AG08395 (cell line): ENCODE measurements at places on chromosomes 11 and 22.

DNA sequence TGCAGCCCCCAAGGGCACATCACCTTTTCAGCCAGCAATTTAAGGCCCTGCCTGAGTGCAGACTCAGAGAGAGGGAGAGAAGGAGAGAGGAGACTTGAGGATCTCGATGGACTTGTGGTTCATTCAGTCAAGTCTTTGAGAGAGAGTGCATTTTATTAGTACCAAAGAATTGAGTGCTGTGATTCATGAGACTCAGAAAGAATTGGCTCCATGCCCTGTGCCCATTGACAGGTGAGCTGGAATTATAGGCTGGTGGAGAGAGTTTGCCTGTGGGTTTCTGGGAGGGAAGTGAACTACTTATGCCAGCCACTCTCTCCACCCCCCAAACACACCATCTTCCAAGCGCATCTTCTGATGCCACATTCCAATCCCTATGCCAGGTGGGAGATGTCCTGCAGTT lies 236.8 kb downstream of the MN1 start:
- DNase-seq = no peak

GRCh38 chr22:50505276-50505775 lies 2.2 kb downstream of the LMF2 start:
- DNase-seq = no peak

GRCh38 chr22:43811777-43812148 lies 342 bp downstream of the EFCAB6 start:
- DNase-seq = peak; percentile 24

GRCh38 chr11:64048042-64048854 lies 12.5 kb downstream of the FLRT1 start:
- DNase-seq = no peak

DNA sequence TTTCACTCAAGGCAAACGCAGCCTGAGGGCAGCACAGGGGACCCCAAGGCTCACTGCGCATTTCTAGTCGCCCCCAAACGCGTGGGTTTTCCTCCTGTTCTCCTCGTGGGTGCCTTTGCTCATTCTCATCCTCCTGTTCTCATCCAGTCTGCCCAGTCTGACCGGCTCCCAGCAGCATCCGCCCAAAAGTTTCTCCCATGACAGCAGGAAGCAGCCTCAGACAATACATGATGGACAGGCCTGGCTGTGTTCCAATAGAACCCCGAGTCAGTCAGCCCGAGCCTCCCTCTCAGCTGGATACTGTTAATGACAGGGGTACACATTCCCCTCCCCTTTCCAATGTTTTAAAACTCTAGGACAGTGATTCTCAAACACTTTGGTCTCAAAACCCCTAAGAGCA lies 22.5 kb upstream of the KRTAP5-7 start:
- no peak for DNase-seq

GRCh38 chr11:8287297-8287696 lies 23.6 kb upstream of the LMO1 start:
- no peak for DNase-seq

DNA sequence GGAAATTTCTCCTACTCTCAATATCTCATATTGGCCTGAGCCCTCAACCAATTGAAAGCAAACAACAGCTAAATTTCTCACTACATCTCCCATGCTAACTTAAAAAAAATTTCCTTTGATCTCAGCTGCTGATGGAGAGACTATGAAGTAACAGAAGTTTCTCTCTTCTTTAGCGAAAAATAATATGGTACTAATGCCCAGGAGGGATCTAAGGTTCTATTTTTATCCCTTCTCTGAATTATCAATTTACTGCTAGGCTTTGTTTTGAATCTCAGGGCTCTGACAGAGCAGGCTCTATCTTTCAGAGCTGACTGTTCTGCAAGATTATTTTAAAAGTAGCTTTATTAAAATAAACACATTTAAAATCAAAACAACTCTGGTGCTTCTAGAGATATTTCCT lies 558.6 kb downstream of the KCNA4 start:
- DNase-seq = no peak

DNA sequence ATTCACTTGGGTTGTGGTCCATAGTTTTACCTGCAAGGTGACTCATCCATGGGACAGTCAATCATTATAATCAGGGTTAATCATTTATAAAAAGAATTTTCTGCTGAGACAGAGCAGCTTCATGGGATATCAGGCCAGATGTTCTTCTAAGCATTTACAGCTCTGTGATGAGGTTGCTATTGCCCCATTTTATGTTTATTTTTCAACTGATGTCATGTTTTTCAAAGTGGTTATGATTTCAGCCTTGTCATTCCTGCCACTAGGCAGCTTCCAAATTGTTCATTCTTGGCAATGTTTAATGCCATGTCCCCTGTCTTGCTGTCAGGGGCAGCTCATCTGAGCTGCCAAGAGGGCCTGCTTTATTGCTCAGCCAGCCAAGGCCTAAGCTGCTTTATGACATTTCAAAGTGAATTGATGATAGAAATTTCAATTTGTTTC lies 35.9 kb upstream of the ZBED5 start:
- DNase-seq = peak; percentile 44

- DNase-seq = no peak
These were observed 31.3 kb upstream of the DMC1 start for GRCh38 chr22:38601221-38601764.

- no peak for DNase-seq
These were observed 2.3 kb upstream of the MALAT1 start for GRCh38 chr11:65496304-65497140.

- DNase-seq = no peak
These were observed 243.1 kb upstream of the TENM4 start for GRCh38 chr11:79683930-79684329.

DNA sequence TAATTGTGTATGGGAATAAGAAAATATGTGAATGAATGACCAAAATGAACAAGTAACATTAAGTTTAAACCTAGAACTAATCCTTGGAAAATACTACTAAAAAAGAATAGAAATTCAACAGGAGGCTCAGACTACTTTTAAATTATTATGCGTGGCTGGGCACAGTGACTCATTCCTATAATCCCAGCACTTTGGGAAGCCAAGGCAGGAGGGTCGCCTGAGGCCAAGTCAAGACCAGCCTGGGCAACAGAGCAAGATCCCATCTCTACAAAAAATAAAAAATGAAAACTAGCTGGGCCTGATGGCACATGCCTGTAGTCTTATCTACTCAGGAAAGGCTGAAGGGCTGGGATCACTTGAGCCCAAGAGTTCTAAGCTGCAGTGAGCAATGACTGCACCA lies 85.4 kb upstream of the CLNS1A start:
- no peak for DNase-seq

DNA sequence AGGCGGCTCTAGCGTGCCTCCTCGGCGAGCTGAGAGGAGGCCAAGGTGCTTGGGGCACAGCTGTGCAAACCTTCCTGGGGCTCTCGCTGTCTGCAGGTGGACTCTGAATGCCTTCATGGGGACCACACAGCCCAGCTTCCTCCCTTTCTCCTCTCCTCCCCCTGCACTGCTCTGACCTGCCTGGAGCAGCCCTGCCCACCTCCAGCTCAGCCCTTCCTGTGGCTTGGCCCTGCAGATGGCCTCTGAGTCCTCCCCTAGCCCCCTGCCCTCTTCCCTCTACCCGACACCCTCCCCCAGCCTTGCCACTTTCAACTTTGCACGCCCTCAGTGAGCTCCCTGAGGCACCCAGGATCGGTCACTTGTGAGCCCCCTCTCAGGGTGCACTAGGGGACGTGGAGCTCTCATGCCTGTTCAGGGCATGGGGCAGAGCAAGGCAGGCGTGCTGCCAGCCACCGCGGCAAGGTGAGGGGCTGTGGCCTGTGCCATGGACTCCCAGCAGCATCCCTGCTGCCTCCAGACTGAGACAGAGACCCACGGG lies 31.4 kb downstream of the PPM1F start:
- DNase-seq = no peak

DNA sequence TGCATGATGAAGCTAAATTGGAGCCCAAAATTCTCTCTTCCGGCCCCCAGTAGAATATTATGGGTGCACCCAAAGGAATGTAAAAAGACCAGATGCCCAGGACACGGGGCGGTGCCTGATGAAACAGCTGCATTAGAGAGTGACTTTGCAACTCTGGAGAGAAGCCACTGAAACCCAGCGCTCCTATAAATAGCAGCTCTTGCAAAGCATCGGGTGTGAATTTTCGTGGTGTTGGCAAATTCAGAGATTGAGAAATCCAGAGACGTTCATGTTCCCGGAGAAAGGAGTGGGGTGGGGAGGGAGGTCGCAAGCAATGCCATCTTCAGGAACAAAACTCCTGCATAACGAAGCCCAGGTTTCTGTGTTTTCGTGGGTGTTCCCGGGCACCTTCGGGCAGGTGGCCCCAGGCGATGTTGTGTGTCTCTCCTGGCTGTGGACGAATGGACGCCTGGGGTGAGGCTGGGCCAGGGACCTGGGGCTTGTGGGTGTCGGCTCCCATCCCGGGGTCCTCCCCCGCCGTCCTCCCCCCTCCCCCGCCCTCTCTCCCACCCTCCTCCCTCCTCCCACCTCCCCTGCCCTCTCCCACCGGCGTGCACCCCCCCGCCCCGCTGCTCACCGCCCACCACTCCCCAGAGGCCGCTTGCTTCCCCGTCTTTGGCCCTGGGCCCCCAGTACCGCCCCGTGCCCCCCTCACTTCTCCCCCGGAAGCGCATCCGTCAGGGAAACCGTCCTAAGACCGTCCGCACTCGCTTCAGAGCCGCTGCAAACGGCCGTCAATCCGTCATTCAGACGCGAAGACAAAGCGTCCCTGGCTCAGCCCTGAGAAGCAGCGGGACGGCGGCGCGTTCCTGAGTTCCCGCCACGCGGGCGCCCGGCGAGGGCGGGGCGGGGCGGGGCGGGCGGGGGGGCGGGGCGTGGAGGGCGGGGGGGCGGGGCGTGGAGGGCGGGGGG lies 26.7 kb upstream of the TOLLIP start:
- peak; percentile 74 for DNase-seq

DNA sequence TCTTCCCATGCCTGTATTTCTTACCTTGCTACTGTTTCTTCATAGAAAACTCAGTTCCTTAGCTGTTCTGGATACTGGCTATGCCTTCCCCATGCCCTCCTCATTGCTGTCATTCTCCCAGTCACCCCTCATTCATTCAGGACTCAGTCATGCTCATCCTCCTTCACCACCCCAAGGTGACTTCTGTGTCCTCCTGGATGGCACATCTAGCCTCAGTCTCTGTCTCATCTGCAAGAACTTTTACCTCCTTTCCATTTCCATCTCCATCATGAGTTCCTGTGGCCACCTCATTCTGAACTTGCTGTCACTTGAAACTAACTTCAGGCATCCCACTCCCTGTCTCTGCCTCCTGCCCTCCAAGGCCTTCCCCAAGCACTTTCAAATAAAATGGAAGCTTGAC lies 42.3 kb downstream of the PANX1 start:
- DNase-seq = no peak

DNA sequence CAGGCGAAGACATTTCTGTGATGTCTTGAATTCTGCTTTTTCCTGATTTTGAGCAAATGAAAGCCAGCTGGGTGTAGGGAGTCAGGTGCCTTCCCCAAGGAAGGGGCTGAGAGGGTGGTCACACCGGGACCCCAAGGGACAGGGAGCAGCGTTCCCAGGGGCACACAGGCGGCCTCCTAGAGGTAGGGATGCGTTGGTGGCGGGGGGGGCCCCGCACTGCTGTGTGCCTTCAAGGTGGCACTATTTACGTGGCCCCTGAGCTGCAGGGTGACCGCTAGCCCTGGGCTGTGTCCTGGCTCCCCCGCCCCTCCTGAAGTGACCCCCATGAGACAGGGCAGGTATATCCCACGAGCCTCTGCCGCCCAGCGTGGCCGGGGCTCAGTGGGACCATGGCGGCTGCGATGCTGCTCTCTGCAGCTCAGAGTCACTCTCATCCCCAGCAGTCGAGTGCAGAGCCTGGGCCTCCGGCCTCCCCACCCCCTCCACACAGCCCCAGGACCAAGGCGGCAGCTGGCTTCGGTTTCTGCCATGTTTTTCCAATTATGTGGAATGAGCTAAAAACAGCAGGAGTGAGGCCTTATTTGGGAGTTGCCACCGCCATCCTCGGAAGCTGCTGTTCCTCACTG lies 60.9 kb downstream of the LRP5 start:
- DNase-seq = peak; percentile 87

GRCh38 chr11:133714471-133715375 lies 130.6 kb downstream of the SPATA19 start:
- no peak for DNase-seq

- peak; percentile 93 for DNase-seq
These were observed 28.0 kb downstream of the MYEOV start for GRCh38 chr11:69321877-69322361.

- DNase-seq = no peak
These were observed 982.7 kb downstream of the OPCML start for GRCh38 chr11:132549561-132549960.

GRCh38 chr11:134533511-134533910 lies 121.5 kb upstream of the B3GAT1 start:
- no peak for DNase-seq

DNA sequence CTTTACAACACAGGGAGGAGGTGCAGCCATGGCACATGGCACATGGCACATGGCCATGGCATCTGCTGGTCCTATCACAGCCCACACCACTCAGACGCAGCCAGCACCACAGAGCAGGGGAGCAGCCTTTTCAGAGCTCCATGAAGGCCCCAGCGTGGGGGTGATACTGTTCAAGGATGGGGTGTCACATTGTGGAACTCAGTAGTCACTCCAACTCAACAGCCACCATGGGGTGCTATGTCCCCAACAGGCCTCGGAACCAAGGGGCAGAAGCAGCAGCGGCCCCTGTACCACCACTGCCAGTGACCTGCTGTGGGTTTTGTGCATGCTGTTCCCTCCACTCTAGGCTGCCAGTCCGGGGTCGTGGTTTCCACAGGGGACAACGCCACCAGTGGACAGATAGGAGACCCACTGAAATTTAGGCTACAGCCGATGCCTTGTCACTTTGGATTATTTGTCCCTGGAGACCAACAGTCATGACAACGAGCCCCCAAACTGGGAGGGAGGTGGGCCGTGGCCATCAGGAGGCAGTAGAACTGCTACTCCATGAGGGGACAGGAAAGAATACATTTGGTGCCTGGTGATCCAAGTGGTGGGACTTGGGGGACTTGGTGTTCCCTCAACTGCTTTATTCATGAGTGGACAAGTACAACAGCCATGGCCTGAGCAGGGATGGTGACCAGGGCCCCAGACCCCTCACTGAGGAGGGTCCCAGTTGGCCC lies 30.4 kb upstream of the CD81 start:
- no peak for DNase-seq

- DNase-seq = peak; percentile 45
These were observed 8.4 kb upstream of the KCNQ1OT1 start for GRCh38 chr11:2708151-2708581.

DNA sequence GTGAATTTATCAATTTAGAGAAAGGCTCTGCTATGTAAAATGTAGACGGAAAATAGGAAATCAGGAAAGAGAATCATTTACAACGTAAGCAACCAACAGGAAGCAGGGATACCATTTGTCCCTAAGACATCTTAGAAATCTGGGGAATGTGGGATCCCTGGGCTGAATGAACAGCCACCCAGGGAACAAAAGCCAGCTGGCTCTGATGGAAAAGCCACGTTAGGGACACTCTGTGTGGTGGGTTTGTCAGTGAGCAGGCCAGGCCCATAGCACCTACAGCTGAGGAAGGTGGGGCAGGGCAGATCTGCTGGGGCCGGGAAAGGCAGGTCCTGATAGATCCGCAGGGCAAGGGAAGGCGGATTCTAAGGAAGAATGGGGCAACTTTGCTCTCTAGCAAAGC lies 87.1 kb upstream of the CSNK2A3 start:
- no peak for DNase-seq

- no peak for DNase-seq
These were observed 39.3 kb downstream of the KCNJ4 start for GRCh38 chr22:38415561-38416321.
